Hematopoietic multipotent progenitor cell treated with erythropoietin and hydrocortisone succinate and interleukin-3 and kit ligand, for 17 days (in vitro differentiated cells): ENCODE measurements at places on chromosomes 16 and 17.

DNA sequence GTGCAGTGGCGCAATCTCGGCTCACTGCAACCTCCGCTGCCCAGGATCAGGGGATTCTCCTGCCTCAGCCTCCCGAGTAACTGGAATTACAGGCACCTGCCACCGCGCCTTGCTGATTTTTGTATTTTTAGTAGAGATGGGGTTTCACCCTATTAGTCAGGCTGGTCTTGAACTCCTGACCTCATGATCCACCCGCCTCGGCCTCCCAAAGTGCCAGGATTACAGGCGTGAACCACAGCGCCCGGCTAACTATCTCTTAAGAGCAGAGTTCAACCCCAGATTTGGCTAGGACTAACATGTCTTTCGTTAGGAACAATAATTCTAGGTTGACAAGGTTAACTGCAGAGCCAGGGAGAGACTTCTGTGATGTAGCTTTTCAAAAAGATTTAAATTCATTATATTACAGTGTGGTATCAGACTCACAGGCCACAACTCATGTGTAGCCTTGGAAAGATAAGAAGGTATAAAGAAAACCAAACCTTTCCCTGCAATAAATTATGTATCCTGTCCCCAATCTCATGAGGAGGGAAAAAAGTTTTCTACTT is 4.3 kb downstream of the CHTF8 start:
- DNase-seq = no peak

- no peak for DNase-seq
These were observed 27.9 kb downstream of the KATNB1 start for GRCh38 chr16:57763285-57764005.

DNA sequence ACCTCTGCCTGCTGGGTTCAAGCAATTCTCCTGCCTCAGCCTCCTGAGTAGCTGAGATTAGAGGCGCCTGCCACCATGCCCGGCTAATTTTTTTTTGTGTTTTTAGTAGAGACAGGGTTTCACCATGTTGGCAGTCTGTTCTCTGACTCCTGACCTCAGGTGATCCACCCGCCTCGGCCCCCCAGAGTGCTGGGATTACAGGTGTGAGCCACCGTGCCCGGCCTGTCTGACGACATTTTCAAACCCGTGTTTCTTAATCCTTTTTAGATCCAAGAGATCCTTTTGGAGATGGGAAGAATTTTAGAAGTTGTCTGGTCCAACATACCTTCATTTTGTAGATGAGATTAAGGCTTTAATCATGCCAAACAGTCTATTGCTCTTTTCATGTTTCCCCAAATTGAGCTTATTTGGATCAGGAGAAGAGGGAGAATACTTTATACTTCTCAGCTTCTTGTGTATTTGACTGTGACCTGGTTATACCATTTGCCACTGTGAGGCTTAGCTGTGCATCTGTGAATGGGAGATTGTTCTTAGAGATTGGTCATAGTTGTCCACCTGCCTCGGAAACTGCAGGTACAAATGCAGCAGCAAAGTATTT is 25.8 kb downstream of the USP10 start:
- no peak for DNase-seq

- no peak for DNase-seq
These were observed 34.5 kb downstream of the KCNJ16 start for GRCh38 chr17:70109497-70109896.

DNA sequence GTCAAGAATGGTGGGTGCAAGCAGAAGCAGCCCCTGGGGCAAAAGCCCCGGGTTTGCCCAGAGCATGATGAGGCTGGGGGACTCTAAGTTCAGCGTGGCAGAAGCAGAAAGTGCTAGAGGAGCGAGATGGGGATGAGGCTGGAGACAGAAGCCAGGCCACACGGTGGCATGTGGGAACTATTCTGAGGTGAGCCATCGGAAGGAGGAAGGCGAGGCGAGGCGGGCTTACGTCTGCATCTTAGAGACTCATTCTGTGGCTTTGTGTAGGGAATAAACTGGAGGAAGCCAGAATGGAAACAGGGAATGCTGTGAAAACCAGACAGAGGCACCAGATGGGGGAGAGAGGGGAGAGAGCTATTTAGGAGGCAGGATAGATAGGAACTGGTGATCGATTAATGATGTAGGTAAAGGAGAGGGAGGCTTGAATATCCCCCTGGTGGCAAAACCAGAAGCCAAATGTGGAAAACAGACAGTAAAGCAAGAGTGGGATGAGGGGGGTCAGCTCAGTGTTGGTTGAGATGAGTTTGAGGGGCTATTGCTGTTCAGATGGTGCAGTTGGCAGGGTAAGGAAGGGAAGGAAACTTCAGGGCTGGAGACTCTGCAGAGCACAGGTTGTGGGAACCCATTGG is 3.1 kb upstream of the TNFSF13 start:
- no peak for DNase-seq

DNA sequence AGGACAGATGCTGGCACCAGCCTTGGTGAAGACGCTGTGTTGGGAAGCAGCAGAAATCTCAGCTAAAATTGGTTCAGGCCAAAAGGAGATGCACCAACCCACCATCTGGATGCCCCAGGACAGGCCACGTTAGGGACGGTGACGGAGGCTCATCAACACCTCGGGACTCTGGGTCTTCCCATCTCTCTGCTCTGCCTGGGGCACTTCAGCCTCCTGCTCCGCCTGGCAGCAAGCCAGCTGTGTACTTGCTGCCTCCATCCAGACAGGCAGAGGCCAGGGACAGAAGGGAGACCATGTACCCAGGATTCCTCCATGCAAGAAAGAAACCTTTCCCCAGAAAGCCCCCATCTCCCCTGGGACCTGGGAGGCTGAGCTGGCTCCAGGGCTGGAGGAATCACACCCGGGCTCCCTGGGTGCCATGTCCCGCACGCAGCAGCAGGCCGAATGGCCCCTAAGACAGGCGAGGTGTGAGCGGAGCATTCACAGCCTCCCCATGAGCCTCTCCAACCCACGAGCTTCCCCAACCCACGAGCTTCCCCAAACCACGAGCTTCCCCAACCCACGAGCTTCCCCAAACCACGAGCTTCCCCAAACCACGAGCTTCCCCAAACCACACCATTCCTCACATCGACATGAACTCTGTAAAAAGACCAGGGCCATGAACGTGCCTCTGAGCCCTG is 274.5 kb downstream of the C16orf95 start:
- DNase-seq = no peak

- DNase-seq = no peak
These were observed 11.0 kb downstream of the C17orf67 start for GRCh38 chr17:56822725-56823124.

- no peak for DNase-seq
These were observed 35.3 kb downstream of the NOL11 start for GRCh38 chr17:67753026-67753425.

GRCh38 chr17:20063665-20064648 is 54.8 kb downstream of the SPECC1 start:
- no peak for DNase-seq

- no peak for DNase-seq
These were observed 819 bp downstream of the SUPT4H1 start for GRCh38 chr17:58351182-58351581.

GRCh38 chr17:76880971-76881370 is 12.8 kb downstream of the MGAT5B start:
- DNase-seq = no peak

DNA sequence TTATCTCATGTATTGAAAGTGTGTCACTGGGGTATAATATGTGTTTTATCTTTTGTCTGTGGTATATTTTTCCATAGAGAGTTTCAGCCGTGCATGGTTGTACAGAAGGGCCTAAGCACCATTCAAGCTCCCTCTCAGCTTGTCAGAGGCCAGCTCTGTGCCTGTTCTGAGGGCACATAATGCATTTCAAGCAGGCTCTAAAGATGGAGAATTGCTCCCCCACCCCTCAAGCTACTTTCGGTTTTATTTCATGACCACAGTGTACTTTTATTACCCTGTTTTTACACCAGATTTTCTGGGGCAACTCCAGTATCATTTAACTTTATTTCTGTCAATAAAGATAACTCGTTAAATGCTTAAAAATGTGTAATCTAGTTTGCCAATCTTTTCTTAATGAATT is 131.7 kb downstream of the SHISA6 start:
- DNase-seq = no peak

- DNase-seq = no peak
These were observed 177.4 kb downstream of the FTO start for GRCh38 chr16:53881371-53881770.

GRCh38 chr17:79116575-79117368 is 42.1 kb downstream of the ENGASE start:
- DNase-seq = no peak

GRCh38 chr16:64425381-64425780 is 696.5 kb downstream of the CDH11 start:
- DNase-seq = no peak

GRCh38 chr17:4710693-4711634 is 532 bp downstream of the ARRB2 start:
- no peak for DNase-seq

- DNase-seq = no peak
These were observed 275.5 kb upstream of the IRX5 start for GRCh38 chr16:54655121-54655590.

DNA sequence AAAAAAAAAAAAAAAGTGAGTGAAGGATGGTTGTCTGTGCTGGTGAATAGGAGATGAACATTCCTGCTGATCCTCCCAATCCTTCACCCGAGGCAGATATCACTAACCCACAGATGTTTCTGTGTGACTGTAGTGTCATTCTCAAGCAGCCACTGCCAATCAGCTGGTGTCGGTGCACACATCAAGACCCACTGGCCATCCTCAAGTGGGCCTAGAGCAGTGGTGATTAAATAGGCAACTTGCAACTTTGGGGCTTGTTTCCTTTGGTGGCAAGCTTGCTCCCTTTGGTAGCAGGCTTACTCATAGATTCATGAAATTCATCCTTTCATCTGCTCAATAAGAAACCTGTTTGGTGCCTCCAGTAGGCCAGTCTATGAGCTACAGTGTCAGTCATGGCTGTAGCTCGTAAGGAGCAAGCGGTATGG is 51.1 kb upstream of the LGALS9 start:
- peak; percentile 75 for DNase-seq

- no peak for DNase-seq
These were observed 6.1 kb downstream of the CEP112 start for GRCh38 chr17:66185862-66186261.

DNA sequence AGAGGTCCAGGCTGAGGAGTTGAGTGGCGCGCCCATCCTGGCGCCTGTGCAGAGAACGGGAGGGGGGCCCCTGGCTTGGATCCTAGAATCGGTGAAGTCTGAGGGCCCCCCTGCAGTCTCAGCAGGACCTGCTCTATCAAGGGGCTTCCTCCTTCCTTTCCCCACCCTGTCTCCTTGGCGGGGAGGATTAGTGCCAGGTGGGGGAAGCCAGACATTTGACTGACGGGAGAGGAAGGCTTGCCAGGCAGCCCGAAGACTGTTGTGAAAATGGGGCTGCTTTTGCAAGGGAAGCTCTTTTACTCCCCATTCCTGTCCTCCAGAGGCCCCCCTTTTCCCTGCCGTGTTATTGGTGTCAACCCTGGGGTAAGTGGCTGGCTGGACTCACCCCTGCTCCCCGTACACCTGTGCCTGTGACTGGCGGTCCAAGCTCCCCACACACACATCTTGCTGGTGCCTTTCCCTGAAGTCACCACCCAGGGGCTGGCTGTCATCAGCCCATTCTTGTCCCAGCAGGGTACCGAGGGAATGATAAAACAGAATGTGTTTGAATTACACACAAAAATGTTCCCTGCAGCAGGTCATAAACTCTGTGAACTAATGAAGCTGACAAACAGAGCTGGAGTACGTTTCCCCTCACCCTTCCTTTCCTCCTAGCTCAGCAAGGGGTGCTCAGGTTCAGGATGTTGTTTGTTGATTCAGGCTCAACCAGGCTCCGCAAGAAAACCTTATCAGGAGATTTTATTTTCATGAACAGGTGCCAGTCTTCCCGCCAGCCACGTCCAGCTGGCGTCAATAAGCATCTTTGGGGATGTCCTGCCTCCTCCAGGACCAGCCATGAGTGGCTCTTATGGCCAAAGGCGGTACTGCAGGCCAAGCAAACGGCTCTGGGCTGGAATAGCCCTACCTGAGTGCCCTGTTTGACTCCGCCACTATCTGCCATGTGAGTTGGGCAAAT is 4.4 kb upstream of the ARMC7 start:
- peak; percentile 69 for DNase-seq

DNA sequence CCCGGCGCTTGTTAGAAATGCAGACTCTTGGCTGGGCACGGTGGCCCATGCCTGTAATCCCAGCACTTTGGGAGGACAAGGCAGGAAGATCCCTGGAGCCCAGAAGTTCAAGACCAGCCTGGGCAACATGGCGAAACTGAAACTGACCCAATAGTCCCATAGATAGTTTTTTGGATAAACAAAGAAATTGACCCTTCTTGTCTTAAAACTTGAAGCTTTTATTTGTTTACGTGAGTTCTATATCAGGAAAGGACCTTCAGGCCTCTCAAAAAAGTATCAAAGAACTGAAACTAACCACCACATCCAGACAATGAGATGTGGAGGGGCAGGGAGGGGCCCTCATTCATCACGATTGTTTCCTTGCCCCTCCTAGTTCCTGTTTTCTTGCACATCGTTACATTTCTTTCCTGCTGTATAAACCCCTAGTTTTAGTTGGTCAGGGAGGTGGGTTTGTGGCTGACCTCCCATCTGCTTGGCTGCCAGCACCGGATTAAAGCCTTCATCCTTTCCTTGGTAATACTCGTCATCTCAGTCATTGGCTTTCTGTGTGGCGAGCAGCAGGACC is 29.9 kb upstream of the PRM1 start:
- DNase-seq = no peak

- DNase-seq = no peak
These were observed 1.4 kb downstream of the CDH11 start for GRCh38 chr16:65120461-65120830.

DNA sequence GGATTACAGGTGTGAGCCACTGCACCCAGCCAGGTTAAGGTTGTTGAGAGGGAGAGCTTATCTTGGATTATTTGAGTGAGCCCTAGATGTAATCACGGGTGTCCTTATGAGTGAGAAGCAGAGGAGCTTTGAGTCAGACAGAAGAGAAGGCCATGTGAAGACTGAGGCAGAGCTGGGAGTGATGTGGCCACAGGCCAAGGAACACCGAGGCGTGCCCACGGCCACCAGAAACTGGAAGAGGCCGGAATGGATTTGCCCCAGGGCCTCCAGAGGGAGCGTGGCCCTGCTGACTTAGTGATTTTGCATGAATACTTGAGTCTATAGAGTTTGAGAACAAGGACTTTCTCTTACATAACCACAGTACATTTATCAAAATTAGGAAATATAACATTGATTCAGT is 137.7 kb downstream of the RPTOR start:
- no peak for DNase-seq

- DNase-seq = no peak
These were observed 22.8 kb downstream of the NUP85 start for GRCh38 chr17:75228305-75228704.

- DNase-seq = no peak
These were observed 59.6 kb downstream of the ANKFY1 start for GRCh38 chr17:4204190-4204589.

GRCh38 chr16:48905632-48906505 is 295.9 kb upstream of the N4BP1 start:
- no peak for DNase-seq
